ENCODE measurements at places on chromosomes 11 and 22.
A peak's percentile ranks its signal among the peaks of the same experiment; 100 is the strongest.

- DNase-seq: no peak
Measured at GRCh38 chr11:30830681-30831080, 244.5 kb upstream of the MPPED2 start.

DNA sequence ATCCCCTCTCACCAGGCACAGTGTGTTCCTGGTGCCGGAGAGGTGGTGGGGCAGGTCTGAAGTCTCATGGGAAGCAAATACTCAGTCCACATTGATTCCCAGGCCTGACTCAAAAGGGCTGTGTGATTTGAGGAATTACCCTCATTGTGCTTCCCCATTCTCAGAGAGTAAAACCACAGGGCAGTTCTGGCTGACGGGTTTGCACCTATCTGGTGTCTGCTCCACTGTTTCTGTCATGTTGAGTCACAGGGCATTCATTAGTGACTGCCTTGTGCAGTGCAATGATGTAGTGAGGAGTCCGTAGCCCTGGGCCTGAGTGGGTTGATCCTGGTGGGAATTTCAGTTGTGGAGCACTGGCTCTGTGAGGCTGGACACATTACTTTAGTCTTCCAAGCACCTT is 85.2 kb upstream of the ARHGAP20 start:
- DNase-seq: no peak

- no peak for DNase-seq
Measured at GRCh38 chr11:11782532-11783110, 59.2 kb upstream of the USP47 start.

DNA sequence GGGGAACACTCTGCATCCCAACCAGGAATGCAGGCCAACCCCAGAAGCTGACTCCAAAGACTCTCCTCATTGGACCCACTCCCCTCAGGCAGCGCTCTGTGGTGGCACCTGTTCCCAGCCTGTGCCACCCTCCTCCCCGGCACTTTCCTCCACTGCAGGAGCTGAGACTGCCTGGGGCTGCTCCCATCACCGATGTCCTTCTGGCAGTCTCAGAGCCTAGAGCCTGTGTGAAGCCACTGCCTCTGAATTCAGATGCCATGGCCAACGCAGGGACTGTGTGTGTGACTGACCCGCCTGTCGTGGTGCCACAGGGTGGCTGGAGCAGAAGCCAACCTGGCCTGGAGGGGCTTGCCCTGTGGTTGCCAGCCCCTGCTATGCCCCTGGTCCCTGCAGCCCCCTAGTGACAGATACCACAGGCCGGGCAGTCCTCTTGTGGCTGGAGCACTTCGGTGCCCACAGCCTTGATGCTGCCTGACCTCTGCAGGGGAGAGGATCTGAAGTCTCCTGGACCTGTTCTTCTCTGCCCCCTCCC is 43.2 kb downstream of the TBX1 start:
- DNase-seq: no peak

DNA sequence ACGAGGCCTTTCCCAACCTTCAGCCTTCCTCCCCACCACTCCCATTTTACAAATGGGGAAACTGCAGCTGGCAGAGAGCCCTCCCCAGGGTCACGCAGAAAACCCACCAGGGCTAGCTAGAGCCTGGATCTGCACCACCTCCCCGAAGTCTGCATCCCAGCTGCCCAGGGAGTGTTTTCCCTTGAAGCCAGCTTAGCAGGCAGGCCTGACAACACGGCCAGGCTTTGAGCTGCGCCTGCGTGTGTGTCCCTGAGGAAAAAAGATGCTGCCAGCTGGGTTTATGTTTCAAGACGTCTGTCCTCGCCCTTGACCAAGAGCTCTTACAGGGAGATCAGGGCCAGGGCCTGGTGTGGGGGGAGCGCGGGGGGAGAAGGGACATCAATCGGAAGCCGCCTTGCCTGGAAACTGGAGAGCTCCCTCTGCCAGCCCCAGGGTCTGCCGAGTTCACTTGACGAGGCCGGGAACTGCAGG is 20.3 kb downstream of the WNT11 start:
- DNase-seq: peak; percentile 50

GRCh38 chr11:94639901-94640721 is 72.9 kb downstream of the PIWIL4 start:
- no peak for DNase-seq

DNA sequence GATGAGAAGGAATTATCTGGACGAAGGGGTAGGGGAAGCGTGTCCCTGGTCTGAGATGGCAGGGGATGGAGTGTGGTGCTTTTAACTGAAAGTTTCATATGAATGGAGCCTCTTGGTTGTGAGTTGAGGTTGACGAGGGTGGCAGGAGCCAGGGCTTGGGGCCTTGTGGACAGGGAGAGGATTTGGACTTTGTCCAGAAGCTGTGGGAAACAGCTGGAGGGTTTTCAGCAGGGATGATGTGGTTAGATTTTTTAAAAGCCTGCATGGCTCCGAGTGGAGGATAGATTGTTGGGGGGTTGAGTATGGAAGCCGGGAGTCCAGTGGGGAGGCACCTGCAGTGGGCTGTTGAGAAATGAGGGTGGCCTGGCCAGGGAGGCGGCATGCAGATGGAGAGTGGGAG is 24.8 kb downstream of the MYO7A start:
- no peak for DNase-seq

GRCh38 chr22:20146777-20147176 is 4.1 kb downstream of the CCDC188 start:
- DNase-seq: no peak

- no peak for DNase-seq
Measured at GRCh38 chr11:2908130-2908529, 21.1 kb downstream of the PHLDA2 start.

DNA sequence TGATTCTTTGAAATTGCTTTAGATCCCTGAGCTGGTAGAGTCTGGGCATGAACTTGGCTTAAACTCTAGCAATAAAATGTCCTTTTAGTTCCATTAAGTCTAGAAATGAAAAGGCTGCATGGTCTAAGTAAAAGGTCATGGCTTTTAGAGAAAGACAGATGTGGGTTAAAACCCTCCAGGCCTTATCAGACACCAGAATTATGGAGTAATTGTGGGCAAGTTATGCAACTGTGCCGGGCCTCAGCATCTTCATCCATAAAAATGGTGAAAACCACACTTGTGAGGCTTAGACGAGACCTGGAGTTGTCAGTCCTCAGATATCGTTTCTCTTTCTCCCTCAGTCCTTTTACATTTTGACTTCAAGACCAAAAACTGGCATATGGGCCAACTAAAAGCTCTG is 597.9 kb upstream of the KIRREL3 start:
- DNase-seq: no peak

DNA sequence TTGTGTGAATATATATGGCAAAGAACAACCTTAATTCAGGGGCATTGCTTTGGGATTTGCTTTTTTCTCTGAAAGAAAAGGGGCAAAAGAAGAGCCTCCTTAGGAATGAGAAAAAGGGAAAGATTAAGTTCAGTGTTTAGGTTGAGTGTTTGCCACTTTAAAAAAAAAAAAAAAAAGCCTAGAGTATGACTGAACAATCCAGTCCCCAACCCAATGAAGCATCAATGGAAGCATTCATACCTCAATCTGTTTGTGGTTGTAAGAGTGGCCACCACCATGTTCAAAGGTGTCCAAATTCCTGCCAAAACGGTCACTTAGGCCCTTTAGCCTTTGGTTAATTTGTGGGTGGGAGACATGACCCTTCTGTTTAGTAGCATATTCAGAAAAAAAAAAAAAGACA is 260.6 kb downstream of the SOX6 start:
- no peak for DNase-seq

- peak; percentile 84 for DNase-seq
Measured at GRCh38 chr11:65911682-65912568, 6.9 kb downstream of the C11orf68 start.

- no peak for DNase-seq
Measured at GRCh38 chr11:22690871-22691270, 24.5 kb downstream of the GAS2 start.

- no peak for DNase-seq
Measured at GRCh38 chr11:10285148-10285802, 8.7 kb downstream of the SBF2 start.

- DNase-seq: no peak
Measured at GRCh38 chr11:65862191-65862735, 2.0 kb downstream of the MUS81 start.

DNA sequence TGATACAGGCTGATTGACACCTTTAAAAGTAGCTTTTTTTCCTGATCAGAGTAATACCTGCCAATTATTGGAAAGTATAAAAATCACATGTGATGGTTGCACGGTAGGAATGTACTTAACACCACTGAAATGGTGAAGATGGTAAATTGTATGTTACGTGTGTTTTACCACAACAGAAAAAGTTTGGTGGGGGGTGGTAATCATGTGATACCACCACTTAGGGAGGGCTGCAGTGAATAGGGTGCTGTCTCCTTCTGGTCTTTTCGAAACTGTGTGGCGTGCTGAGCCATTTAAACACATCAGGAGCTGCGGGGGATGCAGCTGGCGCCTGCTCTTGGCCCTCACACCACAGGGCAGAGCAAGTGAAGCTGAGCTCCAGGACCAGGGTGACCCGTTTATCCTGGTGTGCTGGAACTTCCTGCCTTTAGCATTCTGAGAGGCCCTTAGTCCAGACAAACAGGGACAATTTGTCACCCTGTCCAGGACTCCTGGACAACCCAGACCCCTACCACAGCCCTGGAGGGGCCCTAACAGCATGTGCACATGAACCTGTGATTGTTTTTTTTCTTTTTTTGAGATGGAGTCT is 2.6 kb downstream of the SYNGR1 start:
- no peak for DNase-seq

GRCh38 chr11:21895686-21896085 is 297.2 kb upstream of the ANO5 start:
- DNase-seq: no peak

GRCh38 chr22:20176421-20177085 is 25.7 kb upstream of the CCDC188 start:
- no peak for DNase-seq

- no peak for DNase-seq
Measured at GRCh38 chr11:126930091-126930841, 70.3 kb downstream of the KIRREL3 start.

DNA sequence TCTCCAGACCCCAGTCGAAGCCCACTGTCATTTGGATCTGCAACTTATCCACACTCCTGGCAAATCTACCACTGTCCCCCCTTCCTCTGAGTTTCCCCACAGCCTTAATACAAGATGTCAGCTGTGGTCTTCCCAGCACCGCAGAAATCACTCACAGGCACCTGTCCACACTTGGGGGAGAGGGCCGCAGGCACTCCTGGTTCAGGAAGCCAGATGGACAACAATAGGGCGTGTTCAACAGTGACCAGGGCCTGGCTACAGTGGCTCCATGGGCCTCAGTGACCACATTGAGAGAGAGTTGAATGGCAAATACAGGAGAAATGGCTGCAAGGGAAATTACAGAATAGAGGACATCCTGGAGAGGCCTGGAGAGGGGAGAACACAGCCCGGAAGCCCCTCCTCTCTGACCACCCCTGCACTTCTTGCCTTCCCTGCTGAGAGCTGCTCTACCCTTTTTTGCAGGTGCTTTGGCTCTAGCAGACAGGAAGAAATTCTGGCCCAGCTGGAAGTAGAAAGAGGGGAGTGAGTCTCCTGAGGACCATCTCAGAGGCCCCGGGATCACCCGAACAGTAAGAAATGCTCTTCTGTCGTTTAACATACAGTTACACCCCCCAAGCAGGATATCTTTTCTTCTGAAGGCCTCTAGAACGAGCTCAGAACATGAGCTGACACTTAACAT is 164.6 kb downstream of the FEZ1 start:
- no peak for DNase-seq

GRCh38 chr11:6237266-6237665 is 1.6 kb upstream of the CNGA4 start:
- no peak for DNase-seq

DNA sequence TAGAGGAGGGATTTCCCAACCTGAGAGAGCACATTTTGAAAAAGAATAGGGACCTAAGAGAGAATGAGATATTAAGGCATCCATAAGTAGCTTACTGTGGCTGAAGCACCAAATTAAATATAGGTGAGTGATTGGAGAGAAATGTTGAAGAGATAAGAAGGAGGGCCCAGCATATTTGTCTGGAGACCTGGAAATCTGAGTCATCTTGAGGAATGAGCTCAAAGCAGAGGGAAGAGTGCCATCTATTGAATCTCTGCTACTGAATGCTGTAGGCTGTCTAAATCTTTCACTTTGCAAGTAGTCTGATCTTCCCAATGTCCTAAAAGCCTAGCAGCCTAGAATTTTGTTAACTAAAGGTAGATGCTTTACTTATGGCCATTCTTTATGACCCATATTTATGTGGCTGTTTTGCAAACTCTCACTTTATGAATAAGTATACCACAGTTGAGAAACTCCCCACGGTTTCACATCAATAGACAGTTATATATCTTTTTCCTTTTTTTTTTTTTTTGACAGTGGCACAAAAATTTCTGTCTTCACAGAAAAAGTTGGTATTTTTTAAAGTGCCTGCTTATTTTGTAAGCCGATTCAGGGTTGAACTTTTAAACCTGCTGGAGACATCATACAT is 2093.5 kb downstream of the LRRC4C start:
- peak; percentile 18 for DNase-seq

GRCh38 chr22:25823276-25823675 is 81.3 kb downstream of the MYO18B start:
- no peak for DNase-seq

GRCh38 chr11:77503006-77503405 is 29.1 kb upstream of the PAK1 start:
- peak; percentile 69 for DNase-seq

DNA sequence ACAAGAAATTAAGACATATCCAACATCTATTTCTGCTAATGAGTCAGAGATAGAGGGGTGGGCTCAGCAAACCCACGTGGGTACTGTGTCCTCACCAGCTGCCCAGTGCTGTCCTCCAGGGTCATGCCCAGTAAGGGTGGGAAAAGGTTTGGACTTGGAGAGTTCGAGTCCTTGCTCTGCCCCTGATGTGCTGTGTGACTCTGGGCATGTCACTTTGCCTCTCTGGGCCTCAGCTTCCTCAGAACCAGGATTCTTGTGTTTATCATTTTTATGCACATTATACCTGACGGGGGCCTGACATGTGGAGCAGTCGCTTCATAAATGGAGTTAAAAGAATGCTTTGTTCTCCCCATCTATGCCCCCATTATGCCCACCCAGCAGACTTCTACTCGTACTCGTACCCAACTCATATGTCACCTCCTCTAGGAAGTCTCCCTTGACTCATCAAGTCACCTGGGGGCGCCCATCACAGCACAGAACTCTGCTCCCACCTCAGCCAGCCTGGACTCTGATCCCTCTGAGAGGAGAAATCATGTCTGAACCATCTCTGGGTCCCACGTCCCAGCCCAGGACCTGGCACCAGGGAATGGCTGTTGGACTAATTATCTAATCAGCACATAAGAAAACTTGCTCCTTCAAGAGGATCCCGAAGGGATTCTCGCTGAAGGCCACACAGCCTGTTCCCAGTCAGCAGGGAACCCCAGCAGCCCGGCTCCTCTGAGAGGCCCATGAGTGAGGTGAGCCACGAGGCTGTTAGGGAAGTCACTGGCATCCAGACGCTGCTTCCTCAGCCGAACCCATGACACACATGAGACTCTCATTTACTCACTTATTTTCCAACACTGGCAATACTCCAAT is 38.7 kb upstream of the TSKU start:
- DNase-seq: peak; percentile 47

GRCh38 chr11:44942029-44942955 is 8.4 kb downstream of the TP53I11 start:
- no peak for DNase-seq

Measured in GM03348 (cell line).